NCI-H2107 (cell line): ENCODE measurements at places on chromosomes 5 and 9.

GRCh38 chr5:26034813-26035212 lies 1003.6 kb downstream of the CDH9 start:
- no peak for DNase-seq

DNA sequence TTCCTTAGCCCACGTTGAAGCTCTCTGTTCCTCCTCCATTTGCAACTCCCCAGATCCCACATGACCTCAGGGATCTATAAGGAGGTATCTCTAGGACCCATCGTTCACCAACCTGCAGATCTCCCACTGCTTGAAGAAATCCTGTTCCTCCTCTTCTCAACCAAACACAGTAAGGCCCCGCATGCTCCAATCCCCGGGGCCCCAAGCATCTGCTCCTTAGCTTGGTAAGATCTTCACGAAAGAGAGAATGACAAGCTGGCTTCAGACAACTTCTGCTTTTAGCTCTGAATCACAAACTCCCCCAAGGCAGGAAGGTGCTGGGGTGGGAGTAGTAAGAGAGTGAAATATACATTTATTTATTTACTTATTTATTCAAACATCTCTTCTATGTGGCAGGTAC lies 33.0 kb upstream of the ARHGAP26 start:
- no peak for DNase-seq

DNA sequence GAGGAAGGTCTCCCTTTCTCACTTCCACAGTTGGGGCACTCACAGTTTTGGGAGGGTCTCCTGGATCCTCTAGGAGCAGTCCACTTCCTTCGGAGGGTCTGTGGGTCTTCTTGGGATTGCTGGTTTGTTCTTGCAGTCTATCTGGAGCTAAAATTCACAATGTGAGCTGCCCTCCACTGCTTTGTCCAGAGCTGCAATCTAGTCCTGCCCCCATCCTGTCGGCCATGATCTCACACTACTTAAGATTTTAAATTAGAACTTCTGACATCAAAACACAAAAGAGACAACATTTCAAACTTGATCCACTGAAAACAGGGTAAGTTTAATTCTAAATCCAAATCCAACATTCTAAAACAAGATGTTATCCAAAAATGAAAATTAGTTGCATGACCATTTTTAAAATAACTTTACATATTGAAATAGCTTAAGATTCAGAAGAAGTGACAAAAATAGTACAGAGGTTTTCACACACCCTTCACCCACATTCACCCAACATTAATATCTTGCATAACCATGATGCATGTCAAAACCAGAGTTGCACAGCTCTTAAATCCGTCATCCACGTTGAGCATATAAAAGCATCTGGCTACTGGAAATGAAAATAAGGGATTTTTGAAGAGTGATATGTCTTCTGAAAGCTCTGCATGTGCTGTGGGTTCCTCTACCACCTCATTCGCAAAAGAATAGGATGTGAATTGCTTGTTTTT lies 113.7 kb upstream of the EPB41L4A start:
- no peak for DNase-seq

DNA sequence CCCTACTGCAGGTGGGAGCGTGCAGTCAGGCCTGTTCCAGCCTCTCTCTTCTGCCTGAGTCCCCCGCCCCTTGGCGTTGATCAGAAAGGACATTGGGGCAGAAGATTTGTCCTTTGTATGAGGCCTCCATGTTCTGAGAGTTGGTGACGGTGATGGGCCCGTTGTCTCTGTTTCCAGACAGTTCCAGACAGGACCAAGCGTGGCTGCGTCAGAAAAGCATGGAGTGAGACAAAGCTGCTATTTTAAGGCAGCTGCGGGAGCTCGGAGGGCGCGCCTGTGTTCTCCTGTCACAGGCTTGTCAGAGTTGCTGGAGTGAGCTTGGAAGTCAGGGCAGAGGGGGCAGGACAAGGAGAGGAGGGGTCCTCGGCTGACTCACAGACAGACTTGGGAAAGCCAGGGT lies 32.1 kb upstream of the SH3PXD2B start:
- DNase-seq: no peak

DNA sequence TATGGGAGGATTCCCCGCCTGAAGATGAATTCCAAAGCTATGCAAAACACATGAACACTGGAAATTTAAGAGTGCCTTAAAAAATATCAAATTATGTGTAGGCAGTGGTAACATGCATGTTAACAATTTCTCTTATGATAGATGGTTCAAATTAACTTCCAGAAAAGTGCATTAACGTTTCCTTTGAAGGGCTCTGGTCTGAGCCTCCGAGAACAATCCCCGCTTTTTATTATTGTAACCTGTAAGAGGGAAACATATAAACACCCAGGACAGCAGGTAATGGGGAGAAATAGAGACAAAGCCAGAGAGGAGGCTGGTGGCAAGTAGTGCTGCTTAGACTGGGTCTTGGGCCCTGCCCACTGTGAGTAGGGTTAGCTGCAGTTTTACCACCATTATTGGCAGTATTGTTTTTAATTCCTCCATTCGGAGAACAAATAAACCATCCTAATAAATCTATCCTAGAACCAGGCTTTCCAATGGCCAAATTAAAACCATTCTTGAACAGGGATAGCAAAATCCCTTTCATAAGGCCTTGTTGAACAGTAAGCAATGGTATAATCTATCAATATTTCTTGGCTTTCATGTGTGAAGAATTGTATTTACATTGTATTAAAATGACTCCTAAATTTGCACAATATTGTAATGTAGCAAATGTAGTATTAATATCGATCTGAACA lies 6.3 kb downstream of the NR2F1 start:
- no peak for DNase-seq

GRCh38 chr9:117917873-117918272 lies 213.7 kb downstream of the TLR4 start:
- no peak for DNase-seq

DNA sequence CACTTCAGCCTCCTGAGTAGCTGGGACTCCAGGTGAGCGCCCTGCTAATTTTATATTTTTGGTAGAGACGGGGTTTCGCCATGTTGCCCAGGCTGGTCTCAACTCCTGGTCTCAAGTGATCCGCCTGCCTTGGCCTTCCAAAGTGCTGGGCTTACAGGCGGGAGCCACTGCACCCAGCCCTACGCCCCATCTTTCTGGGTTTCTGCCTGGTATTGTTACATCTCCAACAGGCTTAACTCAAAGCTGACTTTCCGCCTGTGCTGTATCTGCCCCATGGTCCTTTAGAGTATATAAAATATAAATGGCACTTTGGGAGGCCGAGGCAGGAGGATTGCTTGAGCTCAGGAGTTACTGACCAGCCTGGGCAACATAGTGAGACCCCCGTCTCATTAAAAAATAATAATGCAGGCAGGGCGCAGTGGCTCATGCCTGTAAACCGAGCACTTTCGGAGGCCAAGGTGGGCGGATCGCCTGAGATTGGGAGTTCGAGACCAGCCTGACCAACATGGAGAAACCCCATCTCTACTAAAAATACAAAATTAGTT lies 36.5 kb upstream of the GLDC start:
- DNase-seq: no peak

DNA sequence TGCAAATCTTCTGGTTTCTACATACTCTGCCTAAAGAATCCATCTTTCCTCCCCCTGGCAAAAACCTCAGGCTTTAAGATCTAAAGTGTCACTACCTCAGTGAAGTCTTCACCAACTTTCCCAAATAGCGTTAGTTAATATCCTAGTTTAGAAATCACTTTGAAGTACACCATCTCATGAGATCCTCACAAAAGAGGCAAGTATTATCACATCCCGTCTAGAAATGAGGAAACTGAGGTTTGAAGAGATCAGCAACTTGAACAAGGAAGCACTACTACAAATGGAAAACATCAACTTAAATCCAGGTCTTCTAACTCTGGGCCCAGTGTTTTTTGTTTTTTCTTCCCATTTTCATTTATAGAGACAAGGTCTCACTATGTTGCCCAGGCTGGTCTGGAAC lies 4.6 kb downstream of the AP3B1 start:
- DNase-seq: no peak

- DNase-seq: no peak
Observed at GRCh38 chr9:133685653-133686609, 49.8 kb downstream of the DBH start.

GRCh38 chr9:34072868-34073590 lies 24.3 kb upstream of the UBAP2 start:
- DNase-seq: no peak

- DNase-seq: no peak
Observed at GRCh38 chr9:123724211-123724796, 205.6 kb downstream of the DENND1A start.

DNA sequence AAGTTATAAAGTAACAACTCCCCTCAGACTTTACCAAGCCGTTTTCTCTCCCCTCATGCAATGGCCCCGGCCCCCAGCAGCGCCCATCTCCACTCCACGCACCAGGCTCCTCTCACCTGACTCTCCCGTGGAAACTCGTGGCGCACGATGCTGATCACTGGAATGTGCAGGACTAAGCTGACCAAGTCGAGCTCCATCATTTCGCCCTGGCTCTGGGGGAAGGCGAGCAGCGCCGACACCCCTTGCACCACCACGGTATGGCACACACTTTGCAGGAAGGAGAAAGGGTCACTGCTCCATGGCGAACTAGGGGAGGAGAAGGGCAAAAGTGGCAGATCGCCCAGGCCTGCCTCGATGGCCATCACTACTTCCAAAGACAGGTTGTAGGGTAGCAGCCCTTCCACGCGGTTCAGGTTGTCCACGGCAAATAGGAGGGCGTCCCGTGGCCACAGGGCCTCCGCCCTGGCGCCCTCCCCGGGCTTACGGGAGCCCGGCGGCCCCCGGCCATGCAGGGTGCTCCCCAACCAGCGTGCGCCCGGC lies 1.2 kb downstream of the GRIN3A start:
- DNase-seq: no peak

DNA sequence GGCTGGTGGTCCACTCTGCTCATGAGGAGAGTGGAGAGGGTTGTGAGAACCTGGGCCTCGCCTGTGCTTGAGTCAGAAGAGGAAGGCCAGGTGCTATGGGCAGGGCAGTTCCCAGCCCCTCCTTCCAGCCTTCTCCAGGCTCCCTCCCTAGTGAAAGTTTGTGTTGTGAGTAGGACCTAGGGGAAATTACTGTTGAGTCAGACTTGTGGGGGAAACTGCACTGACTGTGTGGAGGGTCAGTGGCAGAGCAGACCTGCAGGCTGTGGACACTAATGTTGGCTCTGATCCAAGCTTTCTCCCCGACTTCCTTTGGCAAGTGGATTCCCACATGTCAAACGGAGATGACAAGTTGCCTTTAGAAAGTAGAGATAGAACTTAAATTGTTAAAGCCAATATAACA lies 102.6 kb downstream of the ARHGAP26 start:
- no peak for DNase-seq

GRCh38 chr9:86469476-86470250 lies 115.5 kb upstream of the TUT7 start:
- DNase-seq: no peak

GRCh38 chr9:131296906-131297500 lies 7.5 kb downstream of the PLPP7 start:
- no peak for DNase-seq

- no peak for DNase-seq
Observed at GRCh38 chr5:159218595-159219023, 9.3 kb upstream of the RNF145 start.

- DNase-seq: no peak
Observed at GRCh38 chr9:99181621-99182020, 40.1 kb downstream of the ALG2 start.
